ENCODE measurements at places on chromosomes 13 and 19.

DNA sequence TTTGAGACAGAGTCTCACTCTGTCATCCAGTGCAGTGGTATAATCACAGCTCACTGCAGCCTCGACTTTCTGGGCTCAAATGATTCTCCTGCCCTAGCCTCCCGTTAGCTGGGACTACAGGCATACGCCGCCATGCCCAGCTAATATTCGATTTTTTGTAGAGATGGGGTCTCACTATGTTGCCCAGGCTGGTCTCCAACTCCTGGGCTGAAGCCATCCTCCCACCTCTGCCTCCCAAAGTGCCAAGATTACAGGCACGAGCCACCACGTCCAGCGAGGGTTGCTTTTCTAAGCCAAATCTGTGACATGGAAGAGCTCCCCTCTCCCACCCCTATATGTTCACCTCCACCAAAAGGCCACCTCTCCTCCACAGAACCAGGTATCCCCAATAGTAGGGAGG lies 10.9 kb upstream of the ATF5 start:
- no peak for DNase-seq

DNA sequence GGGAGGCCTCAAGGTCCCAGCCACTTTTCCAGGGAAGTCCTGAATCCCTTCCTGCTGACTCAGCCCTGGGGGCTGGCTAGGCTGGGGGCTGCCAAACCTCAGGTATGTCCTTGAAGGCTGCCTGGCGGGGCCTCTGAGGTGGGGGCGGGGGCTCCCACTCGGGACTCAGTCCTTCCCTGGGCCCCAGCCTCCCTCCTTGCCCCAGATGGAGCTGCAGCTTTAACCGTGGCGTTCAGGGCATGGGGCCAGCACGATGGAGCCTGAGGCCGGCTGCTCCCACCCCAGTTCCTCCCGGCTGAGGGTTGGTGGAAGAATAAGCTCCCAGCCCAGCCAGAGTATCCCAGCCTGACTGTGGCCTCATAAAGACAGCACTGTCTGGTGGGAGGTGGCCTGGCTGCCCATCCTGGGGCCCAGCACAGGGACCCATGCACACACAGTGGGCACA lies 12.4 kb downstream of the CILP2 start:
- DNase-seq: no peak

GRCh38 chr19:49847731-49848696 lies 2.9 kb upstream of the PTOV1 start:
- peak; percentile 71 for DNase-seq

DNA sequence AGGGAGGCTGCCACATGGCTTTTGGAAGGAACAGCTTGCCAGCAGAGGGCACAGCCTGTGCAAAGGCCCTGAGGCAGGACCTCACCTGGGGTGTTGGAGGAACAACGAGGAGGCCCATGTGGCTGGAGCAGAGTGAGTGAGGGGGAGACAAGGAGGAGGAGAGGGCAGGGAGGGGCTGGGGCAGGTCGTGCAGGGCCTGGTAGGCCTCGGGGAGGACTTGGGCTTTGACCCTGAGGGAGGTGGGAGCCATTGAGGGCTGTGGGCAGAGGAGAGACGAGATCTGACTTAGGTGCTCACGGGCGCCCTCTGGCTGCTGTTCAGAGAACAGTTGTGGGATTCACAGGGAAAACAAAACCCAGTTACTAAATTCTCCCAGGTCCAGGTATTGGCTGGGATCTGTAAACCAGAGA lies 25.2 kb downstream of the ZNRF4 start:
- DNase-seq: no peak

- DNase-seq: no peak
Measured at GRCh38 chr19:49201042-49201441, 43.5 kb downstream of the TRPM4 start.

- DNase-seq: peak; percentile 67
Measured at GRCh38 chr13:41008349-41008980, 10.7 kb downstream of the ELF1 start.

- DNase-seq: no peak
Measured at GRCh38 chr13:45846681-45847080, 4.9 kb downstream of the SIAH3 start.

DNA sequence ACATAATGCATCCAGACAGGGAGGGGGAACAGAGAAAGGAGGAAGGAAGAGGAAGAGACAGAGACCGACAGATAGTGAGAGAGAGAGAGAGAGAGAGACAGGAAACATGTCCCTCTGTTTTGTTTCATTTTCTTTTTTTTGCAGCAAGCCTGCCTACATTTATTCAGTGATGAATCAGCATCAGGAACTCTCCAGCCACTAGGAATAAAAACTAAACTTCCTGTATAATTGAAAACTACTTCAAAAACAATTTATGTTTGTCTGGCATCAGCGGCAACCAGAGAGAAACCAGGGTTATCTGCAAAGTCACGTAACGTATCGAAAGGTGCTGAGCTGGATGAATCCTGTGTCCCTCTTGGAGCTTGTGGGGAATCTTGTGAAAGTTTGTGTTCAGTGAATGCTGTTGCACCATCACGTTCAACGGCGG lies 148.6 kb upstream of the SOX21 start:
- DNase-seq: no peak

DNA sequence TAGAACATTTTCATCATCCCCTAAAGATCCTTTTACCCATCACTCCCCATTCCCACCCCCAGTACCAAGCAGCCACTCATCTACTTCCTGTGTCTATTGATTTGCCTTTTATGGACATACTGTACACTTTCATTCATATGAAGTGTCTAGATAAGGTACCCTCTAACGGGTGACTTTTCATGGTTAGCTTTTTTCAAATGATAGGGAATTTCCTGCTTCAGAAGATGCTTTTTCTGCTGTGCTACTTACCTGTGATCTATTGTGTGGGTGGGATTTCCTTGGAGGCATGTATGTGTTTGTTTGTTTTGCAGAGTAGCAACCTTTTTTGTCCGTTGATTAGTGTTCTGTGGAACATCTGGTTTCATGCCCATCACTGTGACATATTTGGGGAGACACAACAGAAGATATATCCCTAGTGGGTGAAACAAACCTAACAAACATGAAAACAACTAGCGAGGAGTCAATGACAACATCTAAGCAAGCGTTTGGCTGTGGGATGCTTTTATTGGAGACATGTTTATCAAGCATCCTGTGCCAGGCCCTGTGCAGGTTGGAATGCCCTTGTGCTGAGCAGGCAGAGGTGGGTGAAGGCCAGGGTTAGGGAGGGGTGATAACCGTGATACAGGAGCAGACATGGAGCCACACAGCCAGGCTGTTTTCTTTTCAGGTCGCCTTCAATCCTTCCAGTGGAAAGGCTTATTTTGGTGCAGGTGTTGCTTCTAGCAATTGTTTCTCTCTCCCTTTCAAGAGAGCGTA lies 17.6 kb downstream of the SPINT2 start:
- DNase-seq: no peak

GRCh38 chr13:49308921-49309408 lies 61.2 kb downstream of the CDADC1 start:
- DNase-seq: no peak

- no peak for DNase-seq
Measured at GRCh38 chr19:28171983-28172382, 1041.0 kb downstream of the UQCRFS1 start.

DNA sequence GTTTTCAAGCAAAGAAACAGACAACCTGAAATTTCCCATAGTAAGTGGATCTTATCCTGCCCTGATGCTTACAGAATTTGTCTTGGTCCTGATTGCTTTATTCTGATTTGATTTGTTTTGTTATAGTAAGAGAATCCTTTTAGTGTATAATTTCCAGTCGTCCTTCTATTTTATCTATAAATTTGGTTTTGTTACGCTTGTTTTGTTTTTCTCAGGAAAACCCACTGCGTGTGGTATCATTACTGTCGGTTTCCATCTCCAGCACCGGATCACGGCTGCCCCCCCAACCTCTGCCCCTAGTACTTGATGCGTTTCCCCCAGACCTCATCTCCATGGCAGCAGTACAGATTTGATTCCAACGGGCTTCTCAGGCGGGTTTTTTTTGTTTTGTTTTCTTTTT lies 58.0 kb upstream of the PDCD5 start:
- no peak for DNase-seq

GRCh38 chr13:77896536-77896935 lies 22.1 kb downstream of the EDNRB start:
- DNase-seq: peak; percentile 54

- no peak for DNase-seq
Measured at GRCh38 chr13:61414686-61415057, 977 bp downstream of the PCDH20 start.

- DNase-seq: no peak
Measured at GRCh38 chr13:31036731-31037695, 104.6 kb downstream of the TEX26 start.

DNA sequence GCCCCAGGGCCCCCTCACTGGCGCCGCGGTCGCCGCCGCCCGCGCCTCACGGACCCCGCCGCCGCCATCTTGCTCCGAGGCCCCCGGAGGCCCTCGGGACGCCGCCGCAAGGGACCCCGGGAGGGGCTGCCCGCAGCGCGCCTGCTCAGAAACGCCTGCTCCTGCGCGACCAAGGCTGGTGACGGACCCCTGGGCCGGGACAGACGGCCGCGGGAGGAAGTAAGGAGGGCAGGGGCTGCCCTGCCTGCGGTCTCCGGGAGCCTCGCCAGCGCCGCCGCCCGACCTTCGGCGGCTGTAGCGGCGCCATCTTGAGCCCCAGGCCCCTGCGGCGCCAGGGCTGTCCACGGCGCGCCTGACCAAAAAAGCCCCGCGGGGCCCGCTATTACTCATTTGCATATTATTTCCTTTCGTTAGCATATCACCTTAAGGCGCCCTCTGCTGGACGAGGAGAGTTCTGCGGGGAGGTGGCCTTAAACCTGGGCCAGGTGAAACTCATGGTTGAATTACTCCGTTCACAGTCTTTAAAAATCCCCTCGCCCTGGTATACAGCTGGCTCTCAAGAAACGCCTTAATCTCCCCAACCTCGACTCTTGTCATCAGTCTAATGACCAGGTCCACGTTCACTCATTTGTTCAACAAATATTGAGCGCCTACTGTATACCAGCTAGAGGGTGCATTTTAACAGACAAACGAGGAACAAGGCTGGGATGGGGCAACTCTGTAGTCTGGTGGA lies at the start of gene REXO1:
REXO1 (minus strand) TSS at position 85 of the 733 bp plus-strand sequence. CDS start 125 bp downstream, outside the sequence.
- peak; percentile 86 for DNase-seq

GRCh38 chr19:45271735-45272108 lies 20.7 kb downstream of the MARK4 start:
- DNase-seq: no peak

DNA sequence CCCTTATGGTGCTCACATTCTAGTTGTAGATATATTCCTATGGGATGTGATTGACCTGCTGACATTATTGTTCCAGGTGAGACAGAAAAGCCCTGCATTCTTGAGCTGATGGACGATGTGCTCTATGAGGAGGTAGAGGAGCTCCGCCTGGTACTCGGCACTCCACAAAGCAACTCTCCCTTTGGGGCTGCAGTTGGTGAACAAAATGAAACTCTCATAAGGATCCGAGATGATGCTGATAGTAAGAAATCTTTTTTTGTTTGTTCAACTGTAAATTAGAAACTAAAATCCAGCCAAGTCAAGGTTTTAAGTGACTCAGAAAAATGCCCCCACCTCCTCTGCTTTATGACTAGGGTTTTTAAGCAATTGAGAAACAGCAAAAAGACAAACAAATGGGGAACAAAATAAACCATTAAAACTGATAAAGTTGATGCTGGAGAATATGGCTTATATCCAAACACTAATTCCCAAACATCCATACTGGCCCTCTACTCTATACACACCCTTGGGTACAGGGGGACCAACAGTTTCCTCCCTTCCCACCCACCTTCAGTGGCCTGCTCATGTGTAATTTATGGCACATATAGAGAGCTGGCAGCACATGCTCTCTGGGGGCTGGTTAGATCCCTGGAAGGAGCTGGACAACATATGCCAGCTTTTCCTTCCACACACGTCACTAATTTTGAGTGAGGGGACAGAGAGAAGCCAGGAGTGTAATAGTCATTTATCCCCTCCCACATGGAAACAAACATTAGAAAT lies 139.6 kb downstream of the STOML3 start:
- no peak for DNase-seq

DNA sequence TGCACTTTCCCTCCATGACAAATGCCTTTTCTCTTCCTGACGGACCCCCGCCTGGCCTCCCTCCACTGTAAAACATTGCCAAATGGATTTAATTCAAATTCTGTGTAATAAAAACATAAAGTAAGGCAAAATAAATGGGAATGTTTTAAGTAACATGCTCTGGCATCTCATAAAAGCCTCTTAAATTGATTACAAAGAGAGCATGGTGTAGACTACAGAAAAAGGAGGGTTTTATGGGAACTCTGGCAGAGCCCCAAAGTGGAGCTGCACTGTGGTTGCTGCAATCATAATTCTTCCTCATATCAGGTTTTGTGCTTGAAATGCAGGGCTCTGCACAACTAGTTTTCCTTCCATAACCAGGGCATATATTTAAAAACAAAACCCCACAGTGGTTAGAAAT lies 44.3 kb upstream of the SIAH3 start:
- no peak for DNase-seq

DNA sequence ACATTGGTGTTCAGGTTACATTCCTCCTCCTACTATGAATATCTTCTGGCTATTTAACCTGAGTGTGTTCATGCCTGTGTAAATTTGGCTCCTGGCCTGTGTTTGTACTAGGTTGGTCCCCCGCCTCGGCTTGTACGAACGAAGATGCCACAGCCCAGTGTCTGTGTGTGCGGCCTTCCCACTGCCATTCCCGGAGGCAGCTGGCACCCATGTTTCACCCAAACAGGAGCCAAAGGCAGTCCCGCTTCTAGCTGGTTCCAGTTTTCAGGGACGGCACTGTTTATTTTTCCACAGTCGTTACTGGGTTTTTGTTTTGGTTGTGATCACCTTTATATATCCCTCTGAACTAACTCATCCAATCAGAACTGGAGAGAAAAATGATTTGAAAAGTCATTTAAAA lies 102.5 kb upstream of the ZNF536 start:
- no peak for DNase-seq

DNA sequence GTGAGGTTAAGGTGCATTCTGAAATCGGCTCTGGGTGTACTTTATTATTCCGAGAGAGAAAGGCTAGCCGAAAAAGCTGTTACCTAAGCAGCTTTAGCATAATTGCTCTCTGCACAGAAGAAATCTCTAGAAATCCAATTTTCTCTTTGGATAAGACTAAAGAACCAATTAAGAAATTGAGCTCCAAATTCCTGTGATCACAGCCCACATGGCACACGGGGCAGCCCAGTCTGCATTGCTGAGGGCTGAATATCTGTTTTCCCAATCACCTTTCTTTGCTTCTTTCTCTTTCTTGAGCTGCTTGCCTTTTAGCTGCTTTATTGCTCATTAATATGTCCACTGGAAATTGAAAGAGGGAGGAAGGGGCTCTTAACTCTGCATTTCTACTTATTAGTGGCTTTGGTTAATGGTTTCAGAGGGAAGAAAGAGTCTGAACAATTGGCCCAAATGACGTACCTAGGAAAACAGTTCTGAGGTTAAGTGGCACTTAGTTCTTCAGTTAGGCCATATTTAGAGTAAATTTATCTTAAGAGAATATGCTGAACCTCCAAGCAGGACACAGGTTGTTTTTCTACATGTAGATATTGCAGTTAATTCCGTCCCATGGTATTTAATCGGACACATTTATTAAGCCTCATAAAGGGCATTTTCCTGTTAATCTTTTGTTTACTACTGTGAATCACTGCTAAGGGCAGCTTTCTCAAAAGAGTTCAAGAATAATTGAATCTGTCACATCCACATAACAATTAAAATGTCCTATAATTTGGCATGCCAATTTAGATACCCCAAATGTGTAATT lies 265.7 kb downstream of the ABCC4 start:
- no peak for DNase-seq

- no peak for DNase-seq
Measured at GRCh38 chr13:90403330-90404082, 944.0 kb upstream of the MIR17HG start.

Measured in stromal cell of bone marrow (primary cell).